ENCODE measurements at places on chromosomes 3 and 15.

GRCh38 chr3:158152186-158152585 is 42.3 kb downstream of the RSRC1 start:
- DNase-seq = no peak

GRCh38 chr15:74123131-74123429 is 7.3 kb upstream of the ISLR2 start:
- DNase-seq = no peak

- DNase-seq = no peak
Measured at GRCh38 chr3:6791161-6791560, 69.8 kb upstream of the GRM7 start.

- DNase-seq = no peak
Measured at GRCh38 chr3:114274929-114275328, 18.9 kb upstream of the TIGIT start.

DNA sequence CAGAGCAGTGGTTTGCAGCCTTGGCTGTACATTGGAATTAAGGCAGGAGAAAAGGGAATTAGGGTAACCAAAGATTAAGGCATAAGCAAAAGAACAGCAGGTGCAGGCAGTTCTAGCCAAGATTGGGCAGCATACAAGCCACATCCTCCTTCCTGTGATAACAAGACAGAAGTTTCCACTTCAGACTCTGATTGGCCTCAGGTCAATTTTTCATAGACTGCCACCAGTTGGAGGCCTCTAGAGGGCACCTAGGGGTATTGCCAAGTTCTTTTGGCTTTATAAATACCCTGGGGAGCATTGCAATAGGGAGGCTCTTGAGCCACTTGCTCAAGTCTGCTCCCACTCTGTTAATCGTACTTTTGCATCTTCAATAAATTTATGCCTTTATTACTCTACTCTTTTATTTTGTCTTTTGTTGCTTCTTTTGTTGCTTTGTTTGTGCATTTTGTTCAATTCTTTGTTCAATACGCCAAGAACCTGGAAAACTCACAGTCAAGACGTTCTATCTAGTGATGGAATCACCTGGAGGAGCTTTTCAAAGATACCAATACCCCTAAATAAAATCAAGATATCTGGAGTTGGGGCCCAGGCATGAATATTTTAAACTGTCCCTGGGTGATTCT is 32.2 kb upstream of the FMN1 start:
- no peak for DNase-seq

- no peak for DNase-seq
Measured at GRCh38 chr3:52090131-52090932, 34.0 kb upstream of the DUSP7 start.

- no peak for DNase-seq
Measured at GRCh38 chr3:10665592-10665991, 150.4 kb upstream of the SLC6A11 start.

DNA sequence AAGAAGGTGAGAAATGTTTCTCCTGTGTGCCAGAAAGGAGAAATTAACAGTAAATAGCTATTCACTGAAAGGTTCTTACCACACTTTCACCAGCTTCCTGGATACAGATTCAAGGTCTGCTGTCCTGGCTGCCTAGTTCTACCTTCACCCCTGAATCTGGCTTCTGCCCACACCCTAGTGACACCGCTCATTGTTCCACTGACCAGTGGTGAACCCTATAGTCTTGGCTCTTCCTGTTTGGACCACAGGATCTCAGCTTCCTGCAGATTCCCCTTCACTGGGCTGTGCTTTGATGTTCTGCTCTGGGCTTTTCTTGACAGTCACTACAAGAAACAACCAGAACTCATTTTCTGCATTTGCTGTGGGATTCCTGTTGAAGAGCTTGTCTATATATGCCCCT is 250.0 kb downstream of the XXYLT1 start:
- DNase-seq = no peak

DNA sequence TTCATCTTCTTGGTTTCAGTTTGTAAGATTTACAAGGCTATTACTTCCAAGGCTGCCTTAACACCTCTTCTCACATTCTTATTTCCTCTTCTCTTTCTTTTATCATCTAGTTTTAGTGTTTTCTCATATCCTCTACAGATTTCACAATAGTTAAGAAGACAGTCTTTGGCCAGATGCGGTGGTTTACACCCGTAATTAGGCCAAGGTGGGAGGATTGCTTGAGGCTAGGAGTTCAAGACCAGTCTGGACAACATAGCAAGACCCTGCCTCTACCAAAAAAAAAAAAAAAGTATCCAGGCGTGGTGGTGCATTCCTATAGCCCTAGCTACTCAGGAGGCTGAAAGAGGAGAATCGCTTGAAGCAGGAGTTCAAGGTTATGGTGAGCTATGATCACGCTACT is 3.5 kb upstream of the ALDH1A2 start:
- DNase-seq = no peak

- no peak for DNase-seq
Measured at GRCh38 chr3:166296179-166296783, 459.1 kb upstream of the BCHE start.

- no peak for DNase-seq
Measured at GRCh38 chr15:69853544-69853951, 244.2 kb downstream of the TLE3 start.

DNA sequence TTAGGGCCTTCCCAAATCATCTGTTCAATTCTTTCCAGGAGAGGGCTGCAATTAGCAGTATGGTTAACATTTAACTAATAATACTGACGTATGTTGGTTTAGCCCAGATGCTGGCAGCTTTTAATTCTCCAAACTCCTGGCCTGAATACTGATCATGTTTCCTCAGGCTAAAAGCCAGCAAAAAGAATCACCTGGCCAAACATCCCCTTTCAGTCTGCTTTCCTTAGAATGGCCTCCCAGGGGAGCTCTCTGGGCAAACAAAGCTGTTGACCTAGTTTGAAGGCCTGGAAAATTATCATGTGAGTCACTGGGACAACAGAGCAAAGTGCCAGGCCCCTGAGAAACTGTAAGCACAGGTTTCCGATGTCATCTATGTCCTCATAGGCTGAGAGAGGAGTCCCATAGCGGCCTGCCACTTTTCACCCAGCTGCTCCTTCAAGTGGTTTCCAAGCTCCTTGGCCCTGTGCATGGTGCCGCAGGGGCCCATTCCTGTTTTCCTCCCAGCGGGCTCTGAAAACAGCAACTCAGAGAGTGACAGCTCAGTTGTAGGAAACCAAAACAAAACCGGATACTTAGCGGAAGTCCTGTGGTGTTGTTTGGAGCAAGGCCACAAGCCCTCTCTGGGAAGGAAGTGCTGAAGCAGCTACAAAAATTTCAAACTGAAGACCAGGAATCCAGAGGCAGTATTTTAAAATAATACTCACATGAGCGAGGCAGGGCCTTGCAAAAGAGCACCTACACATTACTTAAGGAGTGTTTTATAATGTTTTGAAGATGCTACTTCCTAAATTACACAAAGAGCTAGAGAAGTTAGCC is 36.5 kb upstream of the RAB11A start:
- peak; percentile 29 for DNase-seq

DNA sequence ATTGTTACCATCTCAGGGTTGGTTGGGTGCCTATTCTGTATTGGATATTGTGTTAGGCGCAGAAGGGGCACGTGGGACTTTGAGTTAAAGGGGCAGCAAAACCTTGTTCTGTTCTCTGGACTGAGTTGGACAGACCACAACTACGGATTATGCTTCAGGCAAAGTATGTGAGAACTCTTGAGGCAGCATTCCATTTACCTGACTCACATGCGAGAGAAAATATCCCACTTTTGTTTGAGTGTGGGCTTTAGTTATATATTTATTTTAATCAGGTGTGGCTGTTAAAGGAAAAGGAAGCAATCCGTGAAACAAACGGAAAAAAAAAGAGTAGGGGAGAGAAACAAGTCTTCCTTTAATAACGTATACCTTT is 627 bp upstream of the PLS1 start:
- DNase-seq = no peak

DNA sequence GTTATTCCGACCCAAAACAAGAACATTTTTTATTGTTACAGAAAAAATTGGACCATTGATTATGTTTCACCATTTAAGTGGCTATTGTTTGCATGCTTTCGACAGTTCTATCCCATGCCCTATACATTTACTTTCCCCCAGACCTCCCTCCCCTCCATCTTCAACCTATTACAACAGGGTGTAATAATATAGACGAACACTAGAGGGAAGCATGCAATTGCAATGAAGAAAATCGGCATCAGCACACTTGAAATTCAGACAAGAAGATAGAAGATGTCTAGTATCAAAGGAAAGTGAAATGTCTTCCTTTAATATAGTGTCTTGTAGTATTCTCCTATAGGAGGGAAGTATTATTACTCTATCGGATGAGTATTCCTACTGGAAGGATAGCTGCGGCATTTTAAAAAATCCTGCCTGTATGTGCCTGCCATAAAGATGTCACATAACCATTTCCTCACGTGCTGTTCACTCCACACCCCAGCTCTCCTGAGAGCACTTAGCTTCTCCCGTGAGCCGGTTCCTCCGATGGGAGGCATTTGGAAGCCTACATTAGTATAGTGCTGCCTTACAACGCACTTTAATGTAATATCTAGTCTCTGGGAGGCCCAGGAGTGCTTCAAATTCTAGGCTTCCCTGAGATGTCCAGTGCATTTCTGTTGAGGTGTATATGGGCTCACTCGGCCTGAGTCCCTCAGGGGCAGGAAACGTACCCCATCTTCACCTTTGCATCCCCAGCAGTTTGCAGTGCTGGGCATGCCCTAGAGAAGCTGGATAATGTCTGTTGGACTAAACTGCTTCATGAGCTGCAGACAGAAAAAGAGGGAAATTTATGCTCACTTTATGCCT is 17.8 kb upstream of the ERICH6 start:
- DNase-seq = no peak

DNA sequence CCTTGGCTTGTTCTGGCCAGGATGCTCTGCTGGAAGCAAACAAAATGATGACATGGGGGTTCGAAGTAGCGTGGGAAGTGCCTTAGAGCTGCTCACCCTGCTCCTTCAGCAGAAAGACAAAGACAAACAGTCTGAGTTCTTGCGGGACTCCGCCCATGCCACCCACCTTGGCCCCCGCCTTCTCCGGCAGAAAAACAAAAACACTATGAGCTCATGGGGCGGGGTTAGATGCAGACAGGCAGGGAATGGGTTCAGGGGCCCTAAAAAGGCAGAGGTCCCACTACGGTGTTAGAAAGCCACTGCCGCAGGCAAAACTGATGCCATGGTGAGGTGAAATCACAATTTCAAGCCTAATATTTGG is 9.7 kb upstream of the NCKIPSD start:
- no peak for DNase-seq

- no peak for DNase-seq
Measured at GRCh38 chr3:38646630-38647029, 2.9 kb downstream of the SCN5A start.

DNA sequence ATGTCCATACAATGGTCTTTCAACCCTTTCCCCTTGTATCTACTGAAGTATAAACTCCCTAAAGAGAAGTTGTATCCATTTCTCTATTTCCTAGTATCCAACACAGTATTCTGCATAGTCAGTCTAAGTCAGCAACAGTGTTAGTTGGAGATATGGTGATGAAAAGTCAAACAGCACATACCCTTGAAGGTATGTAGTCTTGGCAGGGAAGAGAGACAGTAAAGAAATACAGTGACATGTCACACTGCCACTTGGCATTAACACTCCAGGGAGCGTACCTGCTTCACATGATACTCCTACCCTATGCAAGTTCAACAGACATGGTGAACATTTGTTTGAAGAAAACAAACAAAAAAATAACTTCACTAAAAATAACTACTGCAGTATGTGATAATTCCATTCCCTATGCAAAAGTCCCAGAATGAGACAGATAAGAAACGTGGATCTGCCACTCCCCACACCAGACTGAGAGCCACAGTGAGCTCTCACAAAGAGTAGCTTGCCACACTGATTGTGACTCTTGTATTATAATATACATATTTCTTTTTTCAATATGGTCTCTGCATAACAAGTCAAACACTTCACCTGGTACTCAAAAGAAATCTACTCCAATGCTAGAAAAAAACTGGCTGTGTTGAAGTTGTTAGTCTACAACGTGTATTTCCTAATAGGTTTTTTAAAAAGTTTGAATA is 5.9 kb downstream of the PDCD10 start:
- no peak for DNase-seq

- DNase-seq = no peak
Measured at GRCh38 chr3:101252945-101253344, 67.4 kb downstream of the IMPG2 start.

DNA sequence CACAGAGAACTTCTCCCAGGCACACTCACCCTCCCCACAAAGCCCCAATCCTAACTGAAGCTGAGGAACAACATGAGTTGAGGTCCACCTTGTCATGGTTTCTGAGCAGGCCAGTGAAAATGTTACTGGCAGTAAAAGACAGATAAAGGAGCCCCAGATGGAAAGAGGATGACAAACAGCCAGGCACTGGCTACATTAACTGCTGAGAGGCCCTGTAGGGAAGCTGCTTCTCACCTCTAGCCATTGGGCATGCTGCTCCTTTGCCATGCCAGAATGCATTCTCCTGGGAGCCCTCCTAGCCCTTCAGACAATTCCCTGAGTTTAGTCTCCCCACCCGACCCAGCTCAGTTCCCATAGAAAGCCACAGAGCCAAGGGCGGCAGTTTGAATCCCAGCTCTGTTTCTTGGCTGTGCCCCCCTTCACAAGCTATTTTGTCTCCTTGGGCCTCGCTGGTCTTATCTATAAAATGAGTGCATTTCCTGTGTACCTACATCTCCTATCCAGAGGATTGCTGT is 60.5 kb downstream of the LMCD1 start:
- no peak for DNase-seq

DNA sequence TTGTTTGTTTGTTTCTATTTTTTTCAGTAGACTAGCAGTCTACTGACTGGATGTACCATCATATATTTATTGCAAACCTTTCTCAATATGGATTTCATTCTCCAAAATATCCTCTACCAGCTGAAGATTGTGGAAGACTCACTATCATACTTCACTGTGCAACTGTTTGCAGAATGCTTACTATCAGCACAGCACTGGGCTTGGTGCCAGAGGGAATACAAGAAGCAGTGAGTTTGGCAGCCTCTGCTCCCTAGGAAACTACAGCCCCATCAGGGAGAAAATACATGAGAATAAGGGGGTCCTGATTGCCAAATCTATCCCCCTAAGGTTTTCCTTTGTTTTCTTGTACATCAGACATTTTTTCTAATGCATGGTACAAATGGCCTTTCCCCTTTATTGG is 27.5 kb downstream of the AQP9 start:
- peak; percentile 47 for DNase-seq

DNA sequence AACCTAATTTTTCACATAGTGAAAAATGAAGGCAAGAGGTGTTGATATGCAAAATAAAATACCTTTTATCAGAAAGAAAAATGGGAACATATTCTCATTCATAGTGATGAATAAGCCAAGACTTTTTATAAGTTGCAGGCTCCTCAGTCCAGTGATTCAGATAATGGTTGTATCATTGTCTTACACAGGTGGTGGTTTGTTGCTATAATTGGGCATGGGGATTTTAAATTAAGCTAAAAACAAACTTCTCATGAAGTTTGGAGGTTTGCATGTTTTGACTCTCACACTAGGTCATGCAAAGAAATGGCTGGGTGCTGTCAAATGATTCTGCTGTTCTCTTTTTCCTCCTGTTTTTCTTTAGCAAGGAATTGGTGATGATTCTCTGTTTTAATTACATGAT is 60.8 kb upstream of the SKIL start:
- no peak for DNase-seq
